CD4-positive, alpha-beta T cell treated with Interleukin-2 at 100 ng/mL for 4 hours (primary cell): ENCODE measurements at places on chromosomes 1 and 21.

- no peak for DNase-seq
Observed at GRCh38 chr1:100213141-100213540, 35.1 kb upstream of the LRRC39 start.

DNA sequence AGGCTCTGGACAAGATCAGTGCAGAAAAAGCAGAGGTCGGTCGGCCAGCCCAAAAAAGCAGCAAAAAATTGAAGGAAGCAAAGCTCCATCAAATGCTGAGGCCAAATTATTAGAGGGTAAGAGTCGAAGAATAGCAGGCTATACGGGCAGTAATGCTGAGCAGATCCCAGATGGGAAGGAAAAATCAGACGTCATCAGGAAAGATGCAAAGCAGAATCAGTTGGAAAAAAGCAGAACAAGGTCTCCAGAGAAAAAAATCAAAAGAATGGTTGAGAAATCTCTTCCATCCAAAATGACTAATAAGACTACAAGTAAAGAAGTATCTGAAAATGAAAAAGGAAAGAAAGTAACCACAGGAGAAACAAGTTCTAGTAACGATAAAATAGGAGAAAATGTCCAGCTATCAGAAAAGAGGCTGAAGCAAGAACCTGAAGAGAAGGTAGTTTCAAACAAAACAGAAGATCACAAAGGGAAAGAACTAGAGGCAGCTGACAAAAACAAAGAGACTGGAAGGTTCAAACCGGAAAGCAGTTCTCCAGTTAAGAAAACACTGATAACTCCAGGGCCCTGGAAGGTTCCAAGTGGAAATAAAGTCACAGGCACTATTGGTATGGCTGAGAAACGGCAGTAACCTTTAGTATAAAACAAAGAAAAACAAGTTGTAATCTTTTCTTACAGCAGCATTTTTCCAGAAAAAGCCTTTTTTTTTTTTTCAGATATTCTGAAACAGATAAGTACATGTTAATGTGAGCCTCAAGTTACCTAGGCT is 75.7 kb downstream of the PHTF1 start:
- DNase-seq, result no peak

- DNase-seq, result no peak
Observed at GRCh38 chr1:148160343-148161052, 8.4 kb upstream of the NBPF11 start.

DNA sequence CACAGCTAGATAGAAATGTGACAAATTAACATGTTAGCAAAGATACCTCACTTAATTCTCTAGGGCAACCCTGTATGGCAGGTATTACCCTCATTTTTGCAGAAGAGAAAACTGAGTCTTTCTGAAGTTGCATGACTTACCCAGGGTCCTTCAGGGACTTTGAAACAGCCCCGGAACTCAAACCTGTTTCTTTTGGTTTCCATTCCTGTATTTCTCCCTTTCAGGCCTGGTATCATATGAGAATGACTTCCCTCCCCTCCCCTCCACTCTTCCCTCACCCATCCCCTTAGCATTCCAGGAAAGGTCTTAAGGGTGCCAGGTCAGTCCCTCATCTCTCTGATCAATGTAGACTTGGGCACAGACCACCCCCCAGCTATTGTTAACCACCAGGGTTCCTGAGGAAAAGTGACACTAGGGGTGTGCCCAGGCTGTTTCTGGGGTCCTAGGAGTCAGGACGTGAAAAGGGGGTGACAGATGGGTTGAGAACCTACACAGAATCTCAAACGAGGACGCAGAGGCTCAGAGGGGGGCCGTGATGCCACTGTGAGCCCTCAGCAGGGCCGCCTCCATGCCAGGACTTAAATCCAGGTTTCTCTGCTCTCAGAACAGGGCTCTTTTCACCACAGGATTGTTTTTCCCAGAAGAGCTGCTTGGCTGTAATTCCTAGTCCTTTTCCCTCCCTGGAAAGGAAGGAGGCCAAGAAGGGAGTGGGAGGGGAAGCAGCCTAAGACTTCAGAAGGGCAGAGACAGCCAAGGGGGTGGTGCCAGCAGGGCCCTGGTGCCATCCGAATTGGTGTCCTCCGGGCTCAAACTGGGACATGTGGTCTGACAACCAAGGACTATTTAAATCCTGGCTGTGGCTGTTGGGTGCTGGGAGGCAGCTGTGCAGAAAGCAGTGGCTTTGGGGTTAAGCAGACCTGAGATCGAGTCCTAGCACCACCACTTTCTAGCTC is 2.1 kb upstream of the WASF2 start:
- DNase-seq, result no peak

DNA sequence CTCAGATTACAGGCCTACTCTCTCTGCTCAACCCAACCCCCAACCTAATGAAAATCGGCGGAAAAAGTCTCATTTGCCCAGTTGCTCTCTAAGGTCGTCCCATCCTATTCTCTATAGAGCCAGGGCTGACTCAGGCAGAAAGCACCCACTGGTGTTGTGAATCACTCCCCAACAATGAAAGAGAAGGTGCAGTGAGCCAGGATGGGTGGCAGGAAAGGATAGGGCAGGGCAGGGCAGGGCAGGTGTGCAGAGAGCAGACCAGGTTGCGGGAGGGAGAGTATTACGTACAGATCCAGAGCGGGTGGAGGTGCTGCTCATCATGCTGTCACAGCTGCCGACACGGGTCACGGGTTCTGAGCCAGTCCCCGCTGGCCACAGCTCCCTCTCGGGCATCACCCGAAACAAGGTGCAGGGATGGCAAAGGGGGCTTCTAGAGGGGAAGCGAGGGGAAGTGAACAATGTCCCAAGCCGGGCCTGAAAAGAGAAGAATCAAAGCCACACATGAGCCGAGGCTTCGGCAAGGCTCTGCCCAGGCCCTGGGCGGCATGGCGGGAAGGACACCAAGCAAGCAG is 5.3 kb downstream of the C1orf116 start:
- no peak for DNase-seq

GRCh38 chr1:1461721-1462317 is 9.7 kb upstream of the ATAD3B start:
- DNase-seq, result no peak

DNA sequence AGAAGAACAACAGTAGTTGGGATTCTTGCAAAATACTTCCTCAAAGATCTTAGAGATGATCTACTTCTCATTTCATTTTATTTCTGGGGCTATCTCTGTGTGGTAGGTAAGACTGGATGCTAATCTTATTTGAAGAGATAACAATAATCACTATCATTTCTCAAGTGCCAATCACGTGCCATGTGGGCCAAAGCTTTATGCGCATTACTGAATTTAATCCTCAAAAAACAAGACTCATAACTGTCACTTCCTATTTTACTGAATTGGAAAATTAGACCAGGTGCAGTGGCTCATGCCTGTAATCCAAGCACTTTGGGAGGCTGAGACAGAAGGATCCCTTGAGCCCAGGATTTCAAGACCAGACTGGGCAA is 121.7 kb downstream of the KCNN3 start:
- no peak for DNase-seq

- DNase-seq, result no peak
Observed at GRCh38 chr1:196002906-196003305, 605.3 kb downstream of the KCNT2 start.

GRCh38 chr1:34101151-34101550 is 63.9 kb downstream of the CSMD2 start:
- DNase-seq, result no peak

DNA sequence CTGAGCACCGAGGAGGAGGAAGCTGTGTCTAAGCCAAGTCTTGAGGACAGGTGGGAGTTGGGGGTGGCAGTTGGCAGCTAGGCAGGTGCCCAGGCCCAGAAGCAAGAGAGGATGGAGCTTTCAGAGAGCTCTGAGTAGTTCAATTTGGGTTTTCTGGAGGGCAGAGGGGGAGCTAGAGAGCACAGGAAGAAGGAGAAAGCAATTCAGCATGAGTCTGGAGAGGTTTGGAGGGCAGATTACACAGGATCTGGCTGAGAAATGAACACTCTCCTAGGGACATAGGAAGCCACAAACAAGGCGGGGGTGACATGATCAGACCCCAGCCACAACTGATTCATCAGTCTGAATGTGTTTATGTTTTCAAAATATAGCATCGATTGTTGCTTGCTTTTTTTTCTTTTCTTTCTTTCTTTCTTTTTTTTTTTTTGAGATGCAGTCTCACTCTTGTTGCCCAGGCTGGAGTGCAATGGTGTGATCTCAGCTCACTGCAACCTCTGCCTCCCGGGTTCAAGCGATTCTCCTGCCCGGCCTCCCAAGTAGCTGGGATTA is 23.8 kb downstream of the PTPRF start:
- DNase-seq, result peak; percentile 32

- no peak for DNase-seq
Observed at GRCh38 chr1:170634824-170635410, 29.0 kb upstream of the PRRX1 start.

GRCh38 chr1:26696654-26697430 is 1.0 kb downstream of the ARID1A start:
- peak; percentile 54 for DNase-seq

DNA sequence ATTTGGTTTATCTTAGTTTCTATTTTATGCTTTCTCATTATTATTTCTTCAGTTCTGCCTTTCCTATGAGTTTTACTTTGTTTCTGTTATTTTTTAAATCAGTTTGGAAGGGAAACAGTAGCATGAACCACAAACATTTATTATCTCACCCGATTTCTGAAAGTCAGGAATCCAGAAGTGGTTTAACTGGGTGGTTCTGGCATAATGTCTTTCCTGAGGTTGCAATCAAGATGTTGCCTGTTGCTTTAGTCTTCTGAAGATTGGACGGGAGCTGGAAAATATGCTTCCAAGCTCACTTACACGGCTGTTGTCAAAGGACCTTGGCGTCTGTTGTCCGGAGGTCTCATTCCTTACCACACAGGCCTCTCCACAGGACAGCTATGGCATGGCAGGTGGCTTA is 50.4 kb downstream of the SNRPE start:
- DNase-seq, result no peak

DNA sequence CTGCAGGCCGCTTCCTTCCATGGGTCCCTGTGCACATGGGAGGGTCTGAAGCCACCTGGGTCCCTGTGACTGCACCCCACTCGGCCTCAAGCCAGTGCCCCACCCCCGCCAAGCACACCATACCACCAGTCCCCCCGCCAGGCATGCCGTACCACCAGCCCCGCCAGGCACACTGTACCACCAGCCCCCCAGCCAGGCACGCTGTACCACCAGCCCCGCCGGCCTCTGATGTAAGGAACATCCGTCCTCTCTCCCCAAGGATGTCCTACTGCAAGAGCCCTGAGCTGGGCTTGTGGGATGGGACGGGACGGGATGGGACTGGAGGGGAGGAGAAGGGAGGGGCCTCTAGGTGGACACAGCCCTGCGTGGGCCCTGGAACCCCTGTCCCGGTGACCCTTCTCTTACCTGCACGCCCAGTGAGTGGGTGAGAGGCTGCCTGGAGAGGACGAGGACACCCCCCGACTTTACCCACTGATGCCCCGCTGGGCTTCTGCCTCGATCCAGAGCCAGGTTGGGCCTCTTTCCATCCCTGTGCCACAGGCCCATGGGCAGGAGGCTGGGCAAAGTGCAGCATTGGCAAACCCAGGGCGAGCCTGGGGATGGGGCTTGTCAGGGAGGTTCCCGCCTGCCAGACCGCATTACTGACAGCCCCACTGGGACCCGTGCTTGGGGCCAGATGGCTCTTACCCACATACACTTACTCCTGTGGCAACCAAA is 40.8 kb upstream of the COL6A1 start:
- DNase-seq, result no peak

DNA sequence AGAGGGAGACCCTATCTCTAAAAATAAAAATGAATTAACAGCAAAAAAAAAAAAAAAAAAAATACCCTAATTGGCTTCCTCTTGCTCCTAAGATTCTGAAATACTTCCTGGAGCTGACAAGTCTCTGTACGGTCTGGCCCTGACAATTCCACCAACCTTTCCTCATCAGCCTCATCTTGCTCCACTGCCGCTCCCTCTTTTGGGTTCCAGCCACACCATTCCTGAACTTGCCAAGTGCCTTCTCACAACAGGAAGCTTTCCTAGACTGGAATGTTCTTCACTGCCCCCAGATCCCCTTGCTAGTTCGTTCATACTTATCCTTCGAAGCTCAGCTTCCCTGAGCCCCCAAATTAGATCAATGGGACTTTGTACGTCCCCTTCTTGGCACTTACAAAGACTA is 37.0 kb downstream of the AKNAD1 start:
- no peak for DNase-seq

DNA sequence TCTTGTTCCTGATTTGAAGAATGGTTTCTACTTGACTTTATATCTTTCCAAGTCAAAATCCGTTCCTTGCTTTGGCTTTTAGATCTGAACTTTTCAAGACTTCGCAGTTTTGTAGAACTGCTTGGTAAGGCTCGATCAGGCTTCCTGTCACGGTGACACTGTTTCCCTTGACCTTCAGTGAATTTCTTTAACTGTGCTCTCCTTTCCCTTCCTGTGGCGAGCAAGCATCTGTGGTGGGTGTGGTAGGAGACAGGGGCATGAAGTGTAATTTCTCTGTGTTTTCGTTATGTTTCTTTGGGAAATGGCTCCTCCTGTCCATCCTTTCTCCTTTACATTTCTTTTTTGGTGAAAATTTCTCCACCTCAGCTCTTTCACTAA is 10.4 kb downstream of the STYXL2 start:
- DNase-seq, result no peak

GRCh38 chr1:109876617-109877316 is 33.9 kb upstream of the CSF1 start:
- no peak for DNase-seq

- no peak for DNase-seq
Observed at GRCh38 chr1:30670240-30671060, 52.9 kb downstream of the MATN1 start.

DNA sequence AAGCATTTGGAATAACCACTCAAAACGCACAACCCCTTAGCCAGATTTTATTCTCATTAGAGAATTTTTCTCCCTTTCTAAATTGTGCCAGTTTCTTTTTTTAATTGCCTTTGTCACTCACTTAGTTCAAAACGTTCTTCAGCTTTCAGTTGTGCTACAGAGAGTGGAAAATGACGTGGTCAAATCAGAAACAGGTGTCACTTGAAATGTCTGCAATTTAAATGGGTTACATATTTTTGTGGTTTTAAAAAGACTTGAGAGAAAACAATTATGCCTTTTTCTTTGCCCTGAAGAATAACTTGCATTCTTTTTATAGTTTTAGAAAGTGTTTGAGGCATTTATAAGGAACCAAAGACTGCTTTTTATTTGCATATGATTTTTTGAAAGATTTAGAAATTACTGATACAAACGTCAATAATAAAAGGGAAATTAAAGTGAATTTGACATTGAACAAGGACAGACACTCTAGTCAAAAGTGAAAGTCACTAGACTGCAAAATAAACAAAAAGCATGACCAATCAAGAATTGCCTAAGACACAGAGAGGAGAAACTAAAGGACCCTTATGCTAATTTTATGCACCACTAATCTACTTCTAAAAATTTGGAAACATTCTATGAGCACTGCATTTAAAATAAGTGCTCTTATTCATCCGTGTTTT is 191.0 kb downstream of the TPR start:
- DNase-seq, result no peak

DNA sequence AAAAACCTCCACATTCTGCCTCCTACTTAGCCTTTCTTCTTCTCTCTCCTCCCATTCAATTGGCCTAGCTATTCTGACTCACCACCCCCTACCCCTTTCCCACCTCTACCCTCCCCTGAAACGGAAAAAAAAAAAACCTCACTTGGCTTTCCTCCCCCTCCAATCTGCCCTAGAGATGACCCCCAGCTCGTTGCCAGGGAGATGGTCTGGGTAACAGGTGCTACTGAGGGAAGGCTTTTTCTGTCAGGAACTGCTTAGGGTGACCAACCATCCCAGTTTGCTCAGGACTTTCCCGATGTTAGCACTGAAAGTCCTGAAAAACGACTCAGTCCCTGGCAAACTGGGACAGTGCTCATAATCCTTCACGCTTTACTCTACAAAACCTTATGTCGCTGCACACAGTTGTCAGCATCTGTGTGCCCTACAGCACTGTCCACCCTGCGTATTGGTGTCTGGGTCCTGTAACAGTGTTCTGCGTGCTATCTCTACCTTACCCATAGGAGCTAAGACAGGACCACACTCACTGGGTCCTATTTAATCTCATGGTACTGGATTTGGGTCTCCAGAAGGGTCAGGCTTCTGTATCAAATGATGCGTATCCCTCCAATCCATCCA is 7.7 kb upstream of the CADM3 start:
- no peak for DNase-seq
